Hypothalamus (tissue), 51 donors: ENCODE measurements at places on chromosomes 12 and 14.

- DNase-seq = no peak
Observed at GRCh38 chr12:104508752-104509446, 52.2 kb downstream of the CHST11 start.

DNA sequence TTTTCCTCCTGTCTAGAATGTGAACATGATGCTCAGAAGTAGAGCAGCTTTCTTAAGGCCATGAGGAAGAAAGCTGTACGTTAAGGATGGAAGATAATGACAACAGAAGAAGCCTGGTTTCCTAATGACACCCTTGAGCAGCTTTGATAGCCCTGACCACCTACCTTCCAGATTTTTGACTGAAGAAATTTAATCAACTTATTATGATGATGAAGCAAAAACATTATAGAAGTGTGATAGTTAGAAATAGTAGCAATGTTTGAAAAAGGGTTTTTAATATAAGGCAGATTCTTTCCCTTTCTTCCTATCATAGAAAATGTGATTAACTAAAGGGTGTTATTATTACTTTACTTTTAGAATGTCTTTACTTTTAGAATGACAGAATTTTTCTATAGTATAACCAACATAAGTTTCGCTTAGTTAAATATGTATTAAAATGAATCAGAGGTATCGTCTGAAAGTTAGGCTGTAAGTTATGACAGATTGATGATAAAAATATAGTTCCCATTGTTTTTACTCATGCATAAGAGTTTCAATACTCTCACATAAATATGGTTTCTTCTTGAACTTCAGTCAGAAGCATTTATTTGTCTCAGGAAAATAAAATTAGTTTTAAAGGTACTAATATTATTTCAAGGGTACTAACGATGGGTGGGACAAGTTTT, 50.1 kb upstream of the PPFIA2 start:
- no peak for DNase-seq

GRCh38 chr12:109716512-109717389, 3.1 kb downstream of the FAM222A start:
- peak; percentile 39 for DNase-seq

DNA sequence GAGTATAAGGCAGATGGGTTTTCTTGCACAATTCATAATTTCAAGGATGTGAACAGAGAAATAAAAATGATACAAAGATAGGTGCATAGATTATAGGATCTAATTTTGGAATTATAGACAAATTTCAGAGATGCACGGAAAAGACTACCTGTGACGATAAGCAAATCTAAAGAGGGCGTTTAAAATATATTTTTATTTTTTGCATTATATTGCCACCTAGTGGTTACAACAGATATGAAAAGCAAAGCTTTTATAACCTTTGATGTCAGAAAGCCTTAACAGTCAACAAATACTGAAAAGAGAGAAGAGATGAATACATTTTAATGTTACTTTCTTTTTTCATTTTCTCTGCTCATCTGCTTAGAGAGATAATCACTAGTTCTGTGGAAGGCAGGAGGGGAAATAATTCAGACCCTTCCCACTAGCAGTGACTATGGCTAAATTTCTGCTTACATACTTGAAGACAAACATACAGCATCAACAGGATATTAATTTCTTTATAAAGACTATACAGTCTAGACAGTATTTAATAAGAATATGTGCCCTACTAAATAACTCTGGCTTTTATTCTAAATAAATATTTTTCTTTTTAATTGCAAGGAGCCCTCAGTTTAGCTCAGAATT, 46.3 kb downstream of the NTS start:
- DNase-seq = no peak

DNA sequence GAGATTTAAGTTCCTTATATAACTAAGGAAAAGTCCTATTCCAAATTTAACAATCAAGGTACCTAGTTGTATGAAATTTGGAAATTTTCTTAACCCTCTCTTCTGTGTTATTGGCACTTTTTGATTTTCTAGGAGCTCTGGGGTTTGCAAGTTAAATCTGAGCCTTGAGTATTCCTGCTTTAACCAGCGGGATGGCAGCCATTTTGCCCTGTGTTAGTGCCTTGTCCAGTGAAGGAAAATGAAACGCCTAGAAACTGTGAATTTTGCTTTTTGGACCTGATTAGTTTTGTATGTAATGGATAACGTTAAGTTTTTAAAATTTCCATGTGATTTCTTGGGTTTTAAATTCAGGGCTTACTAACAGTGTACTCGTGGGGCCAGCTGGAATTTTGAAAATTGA, 45.1 kb downstream of the DIP2B start:
- no peak for DNase-seq

GRCh38 chr12:54185919-54186318, 2.9 kb downstream of the SMUG1 start:
- DNase-seq = no peak

GRCh38 chr12:1201886-1202285, 210.9 kb downstream of the ERC1 start:
- no peak for DNase-seq

DNA sequence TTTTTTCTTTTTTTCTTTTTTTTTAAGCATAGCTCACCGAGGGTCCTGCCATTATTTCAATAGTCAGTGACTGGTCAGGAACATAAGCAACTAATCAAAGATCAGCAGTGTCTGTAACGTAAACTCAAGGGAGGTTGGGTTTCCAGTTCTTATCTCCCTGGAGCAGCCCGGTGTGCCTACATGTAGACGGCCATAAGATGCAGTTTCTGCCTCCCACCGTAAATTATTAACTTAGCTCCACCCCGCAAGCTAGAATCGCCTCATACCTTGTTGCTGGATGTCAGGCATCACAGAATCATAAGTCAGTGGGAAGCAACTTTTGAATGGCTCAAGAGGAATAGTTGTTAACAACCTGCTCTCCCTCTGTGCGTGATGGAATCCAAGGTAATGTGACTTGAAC, at the start of gene MYO1H:
Gene MYO1H (plus strand): TSS at position 312 of the 400 bp plus-strand sequence. CDS start 61 bp downstream, at position 373.
- DNase-seq = no peak

GRCh38 chr12:98227162-98227561, 288.2 kb upstream of the TMPO start:
- no peak for DNase-seq

GRCh38 chr12:78192979-78193378, 362.3 kb downstream of the NAV3 start:
- DNase-seq = no peak

GRCh38 chr12:130164216-130164542, 1.9 kb downstream of the FZD10 start:
- no peak for DNase-seq

- DNase-seq = no peak
Observed at GRCh38 chr12:8658346-8658745, 4.3 kb downstream of the MFAP5 start.

DNA sequence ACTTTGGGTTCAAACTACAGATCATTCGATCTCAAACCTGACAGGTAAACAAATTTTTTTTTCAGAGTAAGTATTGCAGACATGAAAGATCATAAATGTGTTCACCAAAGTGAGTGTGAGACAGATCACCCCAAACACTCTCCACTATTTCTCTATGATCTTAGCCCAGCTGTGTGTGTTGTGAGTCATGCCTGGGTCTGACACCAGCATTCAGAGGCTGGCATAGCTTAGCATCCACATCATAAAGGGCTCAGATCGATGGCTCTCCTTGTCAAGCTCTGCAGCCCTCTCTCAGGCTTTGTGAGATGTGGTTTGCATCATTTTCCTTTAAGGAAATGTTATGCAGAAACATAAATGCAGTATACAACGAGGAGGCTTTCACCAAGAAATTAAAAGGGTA, 164.9 kb downstream of the ETV6 start:
- no peak for DNase-seq

DNA sequence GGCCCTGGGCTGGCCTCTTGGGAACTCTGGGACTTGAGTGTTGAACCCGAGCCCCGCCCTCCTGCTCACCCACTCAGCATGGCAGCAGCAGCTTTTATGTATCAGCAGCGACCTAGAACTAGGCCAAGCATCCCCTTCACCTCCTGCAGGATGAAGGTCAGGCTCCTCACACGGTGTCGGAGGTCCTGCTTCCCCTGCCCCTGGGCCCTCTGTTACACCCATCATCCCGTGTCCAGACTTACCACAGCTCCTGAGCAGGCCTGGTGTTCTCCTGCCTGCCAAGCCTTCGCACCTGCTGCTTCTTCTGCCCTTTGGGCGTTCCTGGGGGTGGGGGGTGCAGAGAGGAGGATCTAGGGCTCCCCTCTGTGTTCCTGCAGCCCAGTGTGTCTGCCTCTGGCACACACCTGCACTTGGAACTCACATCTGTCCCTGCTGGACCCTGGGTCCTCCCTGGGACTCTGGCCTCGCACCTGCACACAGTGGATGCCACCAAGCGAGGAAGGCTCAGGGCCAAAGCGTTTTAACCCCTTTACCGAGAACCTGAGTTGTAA, 80.3 kb downstream of the PAPOLA start:
- DNase-seq = no peak

DNA sequence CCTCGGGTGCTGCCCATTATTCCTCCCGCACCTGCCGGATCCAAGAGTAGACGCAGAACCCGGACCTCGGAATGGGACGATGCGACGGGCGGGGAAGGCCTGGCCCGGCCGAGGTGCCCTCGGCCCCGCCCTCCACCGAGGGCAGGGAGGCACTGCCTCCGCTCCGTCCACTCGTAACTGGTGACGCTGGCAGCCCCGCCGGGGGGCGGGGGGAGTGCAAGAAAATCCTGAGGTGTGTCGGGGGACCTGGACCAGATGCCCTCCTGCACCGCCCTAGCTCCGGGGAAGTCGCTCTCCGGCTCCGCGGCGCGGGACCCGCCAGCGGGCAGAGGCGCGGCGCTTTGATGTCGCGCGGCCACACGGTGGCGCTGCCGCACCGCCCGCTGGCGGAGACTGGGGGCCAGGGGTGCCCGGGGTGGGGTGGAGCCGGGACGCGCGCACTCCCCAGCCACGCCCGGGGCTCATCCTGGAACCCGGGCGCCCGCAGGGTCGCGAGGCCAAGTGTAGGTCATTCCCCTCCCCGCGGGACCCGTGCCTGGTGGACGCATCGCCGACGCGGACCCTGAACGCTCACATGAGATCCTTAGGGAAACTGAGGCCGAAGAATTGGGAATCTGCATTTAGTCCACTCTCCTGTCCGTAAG, 202.8 kb downstream of the TTC8 start:
- peak; percentile 15 for DNase-seq

DNA sequence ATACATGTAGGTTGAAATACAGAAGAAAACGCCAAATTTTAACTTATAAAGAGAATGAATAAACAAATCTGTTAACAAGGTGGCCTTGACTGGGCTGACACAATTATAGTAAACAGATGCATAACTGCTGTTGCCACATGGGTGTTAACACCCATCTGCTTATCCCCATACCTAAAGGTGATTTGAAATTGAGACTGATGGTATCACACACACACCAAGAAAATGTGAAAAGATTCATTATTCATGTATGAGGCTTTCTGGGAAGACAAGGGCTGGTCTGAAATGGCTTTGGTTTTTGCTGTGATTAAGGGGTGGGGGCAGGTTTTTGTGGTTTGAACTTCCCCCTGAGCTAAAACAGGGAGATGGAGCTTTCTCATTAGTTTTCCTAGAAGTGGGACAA, 156.6 kb downstream of the SYT10 start:
- no peak for DNase-seq

GRCh38 chr14:91335191-91336092, 82.2 kb downstream of the CCDC88C start:
- DNase-seq = no peak

GRCh38 chr12:71208053-71208685, 50.4 kb upstream of the TSPAN8 start:
- no peak for DNase-seq

DNA sequence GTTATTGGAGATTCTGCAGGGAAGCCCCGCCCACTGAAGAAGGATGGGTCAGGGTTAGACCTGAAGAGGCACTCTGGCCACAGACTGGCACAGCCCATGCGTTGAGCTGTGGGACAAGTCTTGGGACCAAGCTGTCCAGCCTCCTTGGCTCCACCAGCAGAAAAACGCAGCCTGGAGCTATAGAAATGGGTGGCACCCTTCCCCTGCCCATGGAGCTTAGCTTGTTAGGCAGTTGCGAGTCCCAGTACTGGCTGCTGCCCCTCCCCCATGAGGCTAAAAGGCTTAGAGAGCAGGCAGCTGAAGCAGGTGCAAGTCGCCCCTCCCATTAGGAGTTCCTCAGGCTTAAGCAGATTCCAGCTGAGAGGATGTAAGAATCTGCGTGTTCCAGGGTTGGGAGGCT, 1124.0 kb upstream of the TMEM132C start:
- DNase-seq = no peak

DNA sequence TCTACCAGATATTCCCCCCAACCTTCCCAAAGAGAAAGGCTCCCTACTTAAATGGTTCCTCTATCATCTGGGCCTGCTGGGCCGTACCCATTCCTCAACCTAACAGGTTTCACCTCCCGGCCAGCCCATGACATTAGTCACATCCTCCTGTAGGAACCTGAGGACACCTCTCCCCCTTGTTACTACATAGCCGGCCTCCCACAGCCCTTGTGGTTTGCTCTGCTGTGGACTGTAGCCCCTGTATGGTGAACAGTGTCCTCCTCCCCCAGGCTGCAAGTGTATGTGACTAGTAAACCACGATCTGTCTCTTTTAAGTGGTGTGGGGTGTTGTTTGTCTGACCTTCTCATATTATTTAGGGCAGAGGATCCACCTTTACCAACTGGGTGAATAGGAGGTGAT, 371.7 kb downstream of the RGS6 start:
- no peak for DNase-seq

GRCh38 chr14:70009961-70010360, 130.7 kb downstream of the SMOC1 start:
- no peak for DNase-seq

- no peak for DNase-seq
Observed at GRCh38 chr12:48281811-48282210, 68.9 kb downstream of the ZNF641 start.

DNA sequence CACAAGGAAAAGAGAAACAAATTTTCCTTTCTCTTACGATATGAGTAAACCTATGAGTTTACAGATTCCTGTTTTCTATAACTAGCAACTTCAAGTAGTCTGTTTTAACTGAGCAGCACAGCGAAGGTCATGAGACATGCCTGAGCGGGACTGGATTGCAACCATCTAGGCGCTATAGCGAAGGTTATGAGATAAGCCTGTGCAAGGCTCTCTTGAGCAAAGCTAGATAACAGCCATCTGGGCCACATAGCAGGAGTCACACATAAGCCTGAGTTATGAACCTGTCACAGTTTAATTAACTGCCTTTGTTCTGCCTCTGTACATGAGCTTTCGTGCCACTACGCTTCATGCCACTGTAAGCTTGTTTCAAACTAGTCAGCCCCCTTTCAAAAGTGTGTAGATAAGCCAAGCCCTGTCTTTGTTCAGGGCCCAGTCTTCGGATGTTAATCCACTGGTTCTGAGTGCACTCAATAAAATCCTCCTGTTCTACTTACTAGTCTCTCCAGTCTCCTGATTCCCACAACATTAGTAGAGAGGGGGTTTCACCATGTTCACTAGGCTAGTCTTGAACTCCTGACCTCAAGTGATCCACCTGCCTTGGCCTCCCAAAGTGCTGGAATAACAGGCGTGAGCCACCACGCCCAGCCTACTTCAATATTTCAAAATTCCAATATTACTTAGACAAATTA, 47.1 kb downstream of the SEC23A start:
- no peak for DNase-seq

DNA sequence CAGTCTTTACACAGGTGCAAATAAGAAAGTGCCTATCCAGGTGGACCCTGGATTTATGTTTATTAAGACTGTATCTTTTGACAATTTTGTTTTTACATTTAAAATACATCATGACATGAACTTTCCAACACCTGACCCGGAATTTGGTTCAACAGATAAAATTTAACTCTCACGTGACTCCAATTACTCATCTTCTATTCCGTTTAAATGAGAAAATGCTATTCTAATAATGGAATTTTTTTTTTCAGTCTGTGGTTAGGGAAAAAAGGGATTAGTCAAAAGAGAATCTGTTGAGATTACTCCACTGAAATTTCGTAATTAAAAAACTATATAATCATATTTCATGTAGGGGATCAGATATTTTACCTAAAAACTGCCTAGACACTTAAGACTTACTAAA, 11.1 kb downstream of the VPS37B start:
- DNase-seq = no peak
